ENCODE measurements at places on chromosomes 2 and 18.
A peak's percentile ranks its signal among the peaks of the same experiment; 100 is the strongest.

DNA sequence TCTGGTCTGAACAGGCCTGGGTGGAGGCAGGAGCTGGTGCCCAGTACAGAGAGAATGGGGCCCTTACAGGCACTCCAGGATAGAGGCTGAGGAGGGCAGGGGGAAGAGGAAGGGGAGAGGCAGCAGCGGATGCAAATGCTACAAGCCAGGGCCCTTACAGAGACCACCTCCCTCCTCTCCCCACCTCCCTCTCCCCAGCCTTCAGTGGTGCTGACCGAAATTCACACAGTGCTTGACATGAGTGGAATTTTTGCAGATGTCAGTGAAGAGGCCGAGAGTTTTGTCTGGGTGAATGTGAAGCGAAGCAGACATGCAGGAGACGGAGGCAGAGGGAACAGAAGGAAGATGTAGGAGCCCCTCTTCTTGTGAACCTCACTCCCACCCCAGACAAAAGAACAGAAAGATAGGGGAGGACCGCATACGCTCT, 31.9 kb downstream of the CIB4 start:
- DNase-seq, result no peak

DNA sequence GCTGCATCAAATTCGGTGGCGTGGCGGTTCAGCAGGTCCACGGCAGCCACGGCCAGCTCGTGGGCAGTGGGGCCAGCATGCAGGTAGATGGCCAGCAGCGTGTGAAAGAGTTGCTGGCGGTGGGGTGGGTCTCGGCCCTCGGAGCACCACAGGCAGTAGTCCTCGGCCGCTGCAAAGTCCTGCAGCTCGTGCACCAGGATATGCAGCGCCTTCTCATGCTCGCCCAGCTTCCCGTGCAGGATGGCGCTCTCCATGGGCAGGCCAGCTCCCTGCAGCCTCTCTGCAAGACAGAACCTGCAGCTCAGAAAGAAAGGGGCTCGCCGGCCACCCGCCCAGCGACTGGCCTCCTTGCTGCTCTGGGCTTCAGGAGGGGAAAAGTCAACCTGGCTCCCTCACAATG, 27.9 kb downstream of the GPR45 start:
- DNase-seq, result no peak

DNA sequence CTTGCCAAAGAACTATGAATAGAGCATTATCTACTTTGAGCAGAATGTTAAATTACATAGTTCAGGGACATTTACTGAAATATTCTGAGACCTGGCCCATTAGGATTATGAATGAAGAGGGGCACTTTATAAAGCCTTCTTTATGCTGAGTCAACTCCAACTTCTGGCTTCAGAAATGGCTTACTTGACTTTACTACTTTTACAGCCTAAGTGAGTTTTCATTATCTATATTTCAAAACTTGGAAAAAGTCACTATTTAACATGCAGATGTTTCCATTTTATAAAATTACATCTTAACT, 37.7 kb downstream of the SESTD1 start:
- peak; percentile 26 for DNase-seq

- no peak for DNase-seq
Observed at GRCh38 chr18:24443870-24444269, 16.6 kb upstream of the HRH4 start.

DNA sequence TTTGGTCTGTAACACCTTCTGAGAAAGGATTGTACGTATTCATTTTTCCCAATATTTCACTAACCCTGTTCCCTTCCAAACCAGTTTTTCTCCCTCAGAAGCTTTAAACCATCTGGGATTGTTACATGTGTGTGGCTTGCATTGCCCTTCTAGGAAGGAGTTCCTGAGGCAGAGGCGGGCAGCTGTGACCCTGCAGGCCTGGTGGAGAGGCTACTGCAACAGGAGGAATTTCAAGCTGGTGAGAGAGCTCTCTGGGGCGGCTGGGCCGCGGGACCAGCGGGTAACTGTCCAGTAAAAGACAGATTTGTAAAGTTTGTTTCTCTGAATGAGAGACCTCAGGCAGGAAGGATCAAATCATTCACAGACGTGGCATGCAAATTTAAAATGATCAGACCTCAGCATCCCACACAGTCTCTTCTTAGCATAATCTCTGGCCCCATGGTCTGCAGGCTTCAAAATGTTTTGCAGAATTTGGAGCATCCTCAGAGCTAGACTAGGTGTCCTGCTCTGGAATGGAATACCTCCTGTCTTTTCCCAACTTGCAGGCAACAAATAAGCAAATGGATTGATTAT, 40.2 kb upstream of the GPR17 start:
- no peak for DNase-seq

DNA sequence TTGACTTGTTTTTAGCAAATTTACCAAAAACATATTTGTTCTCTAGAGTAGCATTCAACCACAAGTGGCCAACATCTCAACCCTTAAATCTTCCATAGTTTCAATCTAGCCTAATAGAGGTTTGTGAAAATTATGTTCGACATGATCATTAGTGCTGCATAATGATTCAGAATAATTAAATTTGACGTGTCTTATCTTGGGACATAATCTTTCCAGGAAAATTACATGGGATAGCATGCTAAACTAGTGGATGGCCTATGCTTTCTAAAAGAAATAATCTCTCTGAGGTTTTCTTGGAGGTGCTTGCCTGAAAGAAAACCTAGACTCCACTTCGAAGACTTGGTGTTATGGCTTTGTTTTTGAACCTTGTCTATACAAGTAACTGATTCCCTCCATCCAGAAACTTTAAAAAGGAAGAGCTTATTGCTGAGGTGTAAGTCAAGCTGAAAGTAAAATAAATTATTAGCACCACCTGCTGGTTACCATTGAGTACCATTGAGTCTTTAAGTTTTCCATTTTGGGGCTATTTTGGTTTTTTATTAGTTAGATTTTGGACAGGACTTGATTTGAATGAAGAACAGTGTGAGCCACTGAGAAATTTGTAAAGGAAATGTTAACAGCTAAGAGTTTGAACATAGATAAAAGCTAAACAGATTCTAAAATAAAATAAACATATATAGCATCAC, 32.7 kb downstream of the COX7A2L start:
- DNase-seq, result peak; percentile 56

Measured in hematopoietic multipotent progenitor cell treated with erythropoietin and hydrocortisone succinate and interleukin-3 and kit ligand, for 8 days (in vitro differentiated cells).